Activated naive CD8-positive, alpha-beta T cell treated with anti-CD3 and anti-CD28 coated beads, Interleukin-2, amount 10 ng/mL, durations not matched to agents 7 days and 5 days (primary cell): ENCODE measurements at places on chromosomes 11 and 22.

GRCh38 chr11:78767027-78767932 is 192.6 kb upstream of the NARS2 start:
- DNase-seq, result no peak

DNA sequence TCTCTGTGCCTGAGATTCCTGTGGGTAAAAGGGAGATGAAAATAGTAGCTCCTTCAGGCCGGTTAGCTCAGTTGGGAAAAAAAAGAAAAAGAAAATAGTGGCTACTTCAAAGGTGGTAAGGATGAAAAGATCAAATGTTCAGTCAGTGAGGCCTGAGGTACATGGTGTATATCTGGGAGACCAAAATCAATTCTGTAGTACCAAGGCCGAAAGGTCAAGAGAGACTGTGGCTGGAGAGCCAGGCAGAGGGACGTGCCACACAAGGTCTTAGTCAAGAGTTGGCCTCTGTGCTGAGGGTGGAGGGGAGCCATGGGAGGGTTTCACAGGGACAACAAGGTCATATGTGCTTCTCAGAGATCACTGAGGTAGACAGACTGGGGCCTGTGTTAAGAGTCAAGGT is 4.8 kb upstream of the GDPD5 start:
- no peak for DNase-seq

- DNase-seq, result no peak
These were observed 55.4 kb upstream of the FADD start for GRCh38 chr11:70147668-70148067.

DNA sequence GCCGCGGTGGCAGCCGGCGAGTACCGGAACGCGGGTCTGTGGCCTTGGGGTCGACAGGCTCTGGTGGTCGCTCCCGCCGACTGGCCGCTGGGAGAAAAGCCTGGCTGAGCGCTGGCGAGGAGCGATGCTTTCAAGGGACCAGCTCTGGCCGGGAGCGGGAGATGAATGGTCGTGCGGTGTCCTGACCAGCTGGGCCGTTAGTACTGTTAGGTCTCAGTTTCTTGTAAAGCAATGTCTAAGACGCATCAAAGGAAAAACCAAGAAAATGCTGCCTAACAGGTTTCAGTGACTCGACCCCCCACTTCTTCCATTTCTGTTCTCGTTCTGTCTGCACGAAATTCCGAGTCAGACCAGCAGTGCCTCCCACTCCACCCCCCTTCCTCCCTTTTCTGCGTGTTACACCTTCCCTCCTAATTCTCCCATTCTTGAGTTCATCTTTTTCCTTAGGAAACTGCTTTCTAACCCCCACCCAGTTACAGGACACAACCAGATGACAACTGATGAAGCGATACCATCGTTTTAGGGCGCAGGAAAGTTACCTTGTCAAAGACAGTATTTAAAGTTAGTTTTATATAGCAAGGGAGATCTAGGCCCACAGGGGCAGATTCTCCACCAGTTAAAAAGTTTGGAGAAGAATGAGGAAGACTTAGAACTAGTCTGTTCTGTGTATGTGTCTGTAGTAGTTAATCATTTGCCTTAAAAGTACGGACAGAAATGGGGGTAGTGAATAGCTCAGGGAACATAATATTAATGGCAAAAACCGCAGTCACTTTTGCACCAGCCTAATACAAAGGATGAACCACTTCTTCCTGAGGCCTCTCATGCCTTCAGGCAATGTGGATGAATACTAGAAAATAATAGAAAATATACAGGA is 1.0 kb downstream of the CUL5 start:
- no peak for DNase-seq
